NCI-H1436 treated with DMSO at 0.1 percent for 48 hours (cell line): ENCODE measurements at places on chromosomes 2 and 18.

DNA sequence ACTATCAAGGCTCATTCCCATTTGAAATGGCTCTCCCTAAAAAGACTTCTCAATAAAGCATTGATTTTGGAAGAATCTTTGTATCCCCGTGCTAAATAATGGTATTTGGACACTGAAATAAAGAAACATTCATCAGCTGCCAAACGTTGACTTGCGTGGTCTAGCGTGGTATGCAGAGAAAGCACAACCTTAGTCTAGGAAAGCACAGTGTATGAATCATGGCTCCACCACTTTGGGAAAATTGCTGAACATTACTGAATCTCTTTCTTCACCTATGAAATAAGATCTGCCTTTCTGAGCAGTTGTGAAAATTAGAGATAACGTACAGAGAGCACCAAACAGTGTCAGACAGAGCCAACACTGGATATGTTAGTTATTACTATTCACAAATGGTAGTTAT, 353.9 kb downstream of the SS18 start:
- no peak for DNase-seq

GRCh38 chr2:27152796-27153464, 4.1 kb downstream of the TCF23 start:
- no peak for DNase-seq

- DNase-seq = no peak
Measured at GRCh38 chr2:164595031-164595430, 26.3 kb downstream of the GRB14 start.

DNA sequence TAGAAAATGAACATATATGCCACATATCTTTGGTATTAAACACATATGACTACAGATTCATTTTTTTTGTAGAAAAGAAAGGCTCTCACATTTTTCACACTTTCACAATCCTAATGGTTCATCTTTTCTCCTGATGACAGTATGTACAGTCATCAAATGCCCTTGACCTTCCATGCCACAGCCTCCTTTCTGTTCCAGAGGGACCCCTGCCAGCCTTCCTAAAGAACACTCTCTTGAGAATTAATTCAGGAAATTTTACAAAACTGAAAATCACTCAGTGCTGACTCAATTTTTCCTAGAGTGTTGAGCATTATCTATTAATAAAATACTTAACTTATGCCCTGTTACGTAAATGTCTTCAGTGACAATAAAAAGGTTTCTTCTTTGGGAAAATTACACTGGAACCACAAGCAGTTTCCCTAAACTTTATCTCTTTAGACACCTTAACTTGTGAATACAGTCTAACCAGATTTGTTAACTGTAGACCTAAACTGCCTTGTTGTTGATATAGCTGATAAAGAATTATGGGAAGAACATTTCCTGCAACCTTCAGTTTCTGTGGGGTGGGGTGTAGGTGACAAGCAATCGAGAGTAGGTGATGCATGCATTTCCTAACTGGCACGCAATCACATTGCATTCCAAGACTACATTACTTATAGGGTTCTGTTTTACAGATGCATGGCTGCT, 15.3 kb upstream of the ACOXL start:
- no peak for DNase-seq

DNA sequence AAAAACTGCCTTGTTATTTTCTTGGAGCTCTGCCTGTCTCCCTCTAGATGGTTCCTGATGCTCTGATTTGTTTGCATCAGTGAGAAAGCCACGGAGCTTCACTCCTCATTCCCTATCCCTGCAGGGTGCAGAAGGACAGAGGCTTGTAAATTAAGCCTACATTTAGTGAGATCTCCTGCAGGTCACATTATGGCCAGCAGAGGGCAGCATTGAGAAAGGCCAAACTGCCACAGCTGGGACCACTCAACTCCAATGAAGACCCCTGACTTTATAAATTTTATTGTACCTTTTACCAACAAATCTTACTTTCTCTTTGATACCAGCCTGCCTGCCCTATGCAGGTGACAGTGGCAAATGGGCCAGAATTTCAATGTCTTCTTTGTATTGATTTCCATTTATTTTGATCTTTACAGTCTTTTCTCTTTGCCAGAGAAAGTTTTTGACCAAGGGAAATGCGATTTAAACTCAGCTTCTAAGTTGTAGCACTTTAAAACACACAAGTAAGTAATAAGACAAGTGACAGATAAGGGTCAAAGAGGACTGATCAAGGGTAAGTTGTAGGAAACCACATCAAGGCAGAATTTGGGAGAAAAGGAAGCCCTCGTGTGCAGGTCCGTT, 1029.1 kb upstream of the KLHL29 start:
- no peak for DNase-seq

DNA sequence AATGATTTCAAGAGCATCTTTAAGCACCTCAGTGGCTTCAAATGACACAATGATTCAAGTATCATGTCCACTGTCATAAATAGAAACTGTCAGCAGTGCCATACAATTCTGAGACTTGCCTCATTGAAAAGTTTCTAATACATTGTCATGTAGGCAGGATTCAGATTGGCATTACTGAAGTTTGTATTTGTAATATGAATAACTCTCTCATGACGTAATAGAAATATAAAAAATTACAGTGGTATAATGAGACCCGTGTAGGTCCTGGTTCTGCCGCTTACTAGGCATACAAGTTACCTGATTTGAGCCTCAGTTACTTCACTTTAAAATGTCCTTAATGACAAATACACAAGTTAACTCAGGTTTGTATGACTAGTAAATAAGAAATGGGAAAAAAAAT, 1536.2 kb upstream of the NXPH2 start:
- no peak for DNase-seq

GRCh38 chr2:200469708-200470211, 40.1 kb downstream of the KCTD18 start:
- no peak for DNase-seq
